ENCODE measurements at places on chromosomes 16 and 17. TPM values are rescaled to one million over a fixed set of nuclear protein-coding genes. Genes with fewer than 3 reads are reported as not detected.
A peak's percentile ranks its signal among the peaks of the same experiment; 100 is the strongest.

The HOXB1 gene
- not detected for total RNA-seq

The NEUROD2 gene
- total RNA-seq = not detected

The CA7 gene
- total RNA-seq = not detected

The IKZF3 gene
- total RNA-seq = not detected

The TMEM92 gene
- total RNA-seq = 0.99 TPM

GRCh38 chr16:58177353-58177710 is 20.6 kb downstream of the CSNK2A2 start:
- no peak for DNase-seq

- DNase-seq = no peak
These were observed 19.2 kb downstream of the NDUFAF8 start for GRCh38 chr17:81258292-81258691.

- peak; percentile 11 for DNase-seq
These were observed 15.8 kb downstream of the MEOX1 start for GRCh38 chr17:43645765-43646481.

GRCh38 chr17:65093930-65094329 is 37.4 kb upstream of the GNA13 start:
- no peak for DNase-seq

GRCh38 chr17:30296499-30297080 is 4.8 kb upstream of the BLMH start:
- DNase-seq = peak; percentile 51

- no peak for DNase-seq
These were observed 30.1 kb downstream of the LCMT1 start for GRCh38 chr16:25141648-25142047.

DNA sequence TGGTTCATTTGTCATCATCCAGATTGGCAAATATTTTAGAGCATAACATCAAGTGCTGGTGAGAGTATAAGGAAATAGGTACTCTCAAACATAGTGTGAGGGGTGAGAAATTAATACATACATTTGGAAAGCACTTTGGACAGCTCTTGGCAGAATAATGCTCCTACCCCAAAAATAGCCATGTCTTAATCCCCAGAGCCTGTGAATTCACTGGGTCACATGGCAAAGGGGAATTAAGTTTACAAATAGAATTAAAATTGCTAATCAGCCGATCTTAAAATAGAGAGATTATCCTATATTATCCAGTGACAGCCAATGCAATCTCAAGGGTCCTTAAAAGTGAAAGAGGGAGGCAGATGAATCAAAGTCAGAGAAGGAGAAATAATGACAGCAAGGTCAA is 38.8 kb upstream of the ANKFN1 start:
- DNase-seq = no peak

DNA sequence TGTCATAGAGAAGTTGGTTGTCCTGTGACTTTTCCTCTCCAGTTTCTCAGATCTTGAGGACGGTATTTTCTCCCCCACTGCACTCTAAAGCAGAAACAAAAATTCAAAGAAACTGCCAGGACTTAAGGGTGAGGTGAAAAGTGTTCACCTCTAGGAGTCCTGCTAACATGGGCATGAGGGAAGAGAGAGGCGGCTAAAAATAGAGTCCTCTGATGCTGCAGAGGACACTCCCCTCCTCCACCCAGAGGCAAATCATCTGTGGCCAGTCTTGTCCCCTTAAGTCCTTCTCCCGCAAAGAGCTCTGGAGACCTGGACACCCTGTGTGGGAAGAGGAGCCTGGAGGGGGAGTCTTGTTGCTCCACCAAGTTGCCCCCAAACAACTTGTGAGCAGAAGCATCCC is 4.7 kb upstream of the DDX19A start:
- no peak for DNase-seq

All from M059J (cell line).